ENCODE measurements at places on chromosomes 13 and 19.

DNA sequence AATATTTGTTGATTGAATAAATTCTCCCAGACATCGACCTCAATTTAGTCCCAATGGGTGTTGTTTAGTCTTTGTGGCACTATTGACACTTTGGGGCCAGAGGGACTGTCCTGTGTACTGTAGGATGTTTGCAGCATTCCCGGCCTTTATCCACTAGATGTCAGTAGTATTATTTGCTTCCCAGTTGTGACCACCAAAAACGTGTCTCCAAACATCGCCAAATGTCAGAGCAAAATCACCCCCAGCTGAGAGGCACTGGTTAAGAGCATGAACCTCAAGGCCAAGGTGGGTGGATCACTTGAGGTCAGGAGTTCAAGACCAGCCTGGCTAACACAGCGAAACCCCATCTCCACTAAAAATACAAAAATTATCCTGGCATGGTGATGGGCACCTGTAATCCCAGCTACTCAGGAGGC lies 15.4 kb downstream of the NLRP12 start:
- DNase-seq, result no peak

DNA sequence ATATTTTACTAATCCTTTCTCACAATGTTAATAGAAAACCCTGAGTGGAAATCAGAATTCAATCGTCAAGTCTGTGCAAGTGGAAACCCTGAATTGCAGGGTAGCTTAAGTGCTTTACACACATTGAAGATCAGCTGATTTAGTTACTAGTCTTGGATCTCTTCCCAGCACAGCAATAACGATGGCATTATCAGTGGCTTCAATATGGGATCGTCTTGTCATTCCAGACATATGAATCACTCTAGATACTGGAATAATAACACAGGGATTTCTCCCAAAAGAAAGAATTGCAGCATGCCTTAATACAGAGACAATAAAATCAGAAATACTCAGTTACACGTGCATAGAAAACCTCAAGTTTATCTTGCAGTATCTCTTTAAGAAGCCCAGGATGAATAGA lies 12.6 kb upstream of the METTL21C start:
- DNase-seq, result no peak

- no peak for DNase-seq
Measured at GRCh38 chr13:77779552-77780272, 82.2 kb downstream of the SLAIN1 start.

DNA sequence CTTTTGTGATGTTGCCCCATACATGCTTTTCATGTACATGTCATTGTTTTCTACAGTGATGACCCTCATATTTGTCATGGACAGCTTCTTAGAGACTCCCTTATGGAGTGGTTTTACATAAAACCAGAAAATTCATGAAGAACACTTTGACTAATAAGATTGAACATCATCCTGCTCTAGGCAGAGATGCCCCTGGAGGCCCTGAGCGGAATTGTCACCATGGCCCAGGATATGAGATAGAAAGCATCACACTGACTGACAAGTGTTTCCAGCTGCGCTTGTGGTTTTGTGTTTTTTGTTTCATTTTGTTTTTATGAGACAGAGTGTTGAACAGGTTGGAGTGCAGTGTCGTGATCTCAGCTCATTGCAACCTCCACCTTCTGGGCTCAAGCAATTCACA lies 22.2 kb downstream of the ZNF701 start:
- DNase-seq, result no peak

- DNase-seq, result peak; percentile 73
Measured at GRCh38 chr19:9406798-9407352, 28.5 kb downstream of the ZNF266 start.

DNA sequence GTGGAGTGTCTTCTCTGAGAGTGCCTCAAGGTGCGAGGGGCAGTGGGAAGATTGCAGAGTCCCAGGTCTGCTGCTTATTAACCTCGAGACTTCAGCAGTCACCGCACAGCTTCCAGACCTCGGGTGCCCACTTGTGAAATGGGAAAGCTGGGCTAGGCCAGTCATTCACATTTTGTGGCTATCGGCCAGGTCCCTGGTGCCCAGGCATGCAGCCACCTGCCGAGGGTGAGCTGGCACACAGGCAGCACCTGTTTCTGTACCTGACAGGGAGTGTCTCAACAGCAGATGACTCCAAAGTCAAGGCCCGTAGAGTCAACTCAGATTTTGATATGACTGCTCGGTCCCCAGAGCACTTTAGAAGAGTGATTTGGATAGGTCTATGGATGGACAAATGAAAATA lies 21.9 kb downstream of the UQCRFS1 start:
- no peak for DNase-seq

DNA sequence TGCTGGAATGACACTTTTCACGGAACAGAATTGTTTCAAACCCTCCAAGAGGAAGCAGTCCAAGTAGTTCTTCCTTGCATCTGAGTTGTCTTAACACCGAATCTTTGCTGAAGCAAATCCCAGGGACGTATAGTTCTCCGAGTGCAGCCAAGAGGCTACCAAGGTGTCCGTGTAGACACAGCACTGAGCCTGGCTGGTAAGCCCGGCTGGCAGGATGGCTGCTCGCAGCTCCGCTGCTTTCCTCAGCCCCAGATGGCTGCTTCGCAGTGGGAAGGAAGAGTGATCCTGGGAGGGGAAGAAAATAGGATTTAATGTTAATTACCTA lies 105.0 kb downstream of the SLC7A1 start:
- DNase-seq, result no peak

- DNase-seq, result peak; percentile 60
Measured at GRCh38 chr13:94674609-94675348, 37.6 kb downstream of the SOX21 start.

- DNase-seq, result no peak
Measured at GRCh38 chr19:30391554-30392551, 19.7 kb downstream of the ZNF536 start.

DNA sequence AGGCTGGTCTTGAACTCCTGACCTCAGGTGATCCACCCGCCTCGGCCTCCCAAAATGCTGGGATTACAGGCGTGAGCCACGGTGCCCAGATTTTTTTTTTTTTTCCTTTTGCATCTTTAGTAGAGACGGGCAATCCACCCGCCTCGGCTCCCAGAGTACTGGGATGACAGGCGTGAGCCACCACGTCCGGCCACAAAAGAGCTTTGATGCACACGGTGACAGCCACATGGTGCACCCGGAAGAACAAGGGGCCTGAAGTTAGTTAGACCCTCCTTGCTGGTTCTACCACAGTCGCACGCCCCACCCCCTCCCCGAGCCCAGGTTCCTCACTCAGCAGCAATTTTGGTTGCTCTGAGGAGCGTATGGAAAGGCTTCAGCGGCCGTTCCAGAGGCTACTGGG lies 54.2 kb upstream of the USE1 start:
- DNase-seq, result no peak

DNA sequence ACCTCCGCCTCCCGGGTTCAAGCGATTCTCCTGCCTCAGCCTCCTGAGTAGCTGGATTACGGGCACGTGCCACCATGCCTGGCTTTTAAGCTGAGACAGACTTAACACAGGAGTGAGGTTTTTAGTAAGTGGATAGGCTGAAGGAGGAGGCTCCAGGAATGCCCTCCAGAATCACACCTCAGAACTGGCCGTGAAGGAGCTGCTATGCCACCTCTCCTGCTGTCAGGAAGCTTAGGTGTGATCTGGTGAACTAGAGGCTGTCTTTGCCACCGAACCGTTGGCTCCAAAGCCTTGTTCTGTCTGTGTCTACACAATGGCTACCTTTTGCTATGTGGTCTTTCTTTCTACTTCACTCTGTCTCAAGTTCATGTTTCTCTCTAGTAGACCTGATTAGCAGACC lies 4.2 kb downstream of the PDCD2L start:
- peak; percentile 12 for DNase-seq

DNA sequence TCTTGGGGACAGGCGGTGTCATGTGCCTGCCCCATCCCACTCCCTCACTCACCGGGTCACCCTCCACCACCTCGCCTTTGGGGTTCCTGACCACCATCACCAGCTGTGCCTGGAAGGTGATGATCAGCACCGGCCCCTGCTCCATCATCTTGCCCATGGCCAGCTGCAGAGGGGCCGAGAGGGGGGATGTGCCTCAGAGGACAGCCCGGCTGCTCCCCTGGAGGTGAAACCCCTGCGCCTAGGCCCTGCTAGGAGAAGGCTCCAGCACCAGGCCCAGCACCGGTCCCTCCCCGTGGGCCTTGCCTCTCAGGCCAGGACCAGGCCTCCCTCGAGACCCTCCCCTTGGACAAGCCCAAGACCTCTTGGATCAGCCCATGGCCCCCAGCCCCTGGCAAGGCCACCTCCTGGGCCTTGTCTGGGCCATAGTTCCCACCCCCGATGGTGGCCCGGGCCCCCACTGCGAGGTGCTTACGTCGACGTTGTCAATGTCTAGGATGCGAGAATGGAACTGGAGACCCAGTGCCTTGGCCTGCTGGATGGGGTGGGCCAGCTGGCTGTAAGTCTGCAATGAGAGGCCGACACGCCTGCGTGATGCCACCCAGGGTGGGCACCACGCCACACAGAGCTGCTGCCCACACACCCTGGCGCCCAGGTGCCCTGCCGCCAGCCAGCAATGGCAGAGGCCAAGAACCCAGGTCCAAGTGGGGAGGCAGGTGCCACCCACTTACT lies 1.8 kb upstream of the CTXN1 start:
- DNase-seq, result peak; percentile 66

DNA sequence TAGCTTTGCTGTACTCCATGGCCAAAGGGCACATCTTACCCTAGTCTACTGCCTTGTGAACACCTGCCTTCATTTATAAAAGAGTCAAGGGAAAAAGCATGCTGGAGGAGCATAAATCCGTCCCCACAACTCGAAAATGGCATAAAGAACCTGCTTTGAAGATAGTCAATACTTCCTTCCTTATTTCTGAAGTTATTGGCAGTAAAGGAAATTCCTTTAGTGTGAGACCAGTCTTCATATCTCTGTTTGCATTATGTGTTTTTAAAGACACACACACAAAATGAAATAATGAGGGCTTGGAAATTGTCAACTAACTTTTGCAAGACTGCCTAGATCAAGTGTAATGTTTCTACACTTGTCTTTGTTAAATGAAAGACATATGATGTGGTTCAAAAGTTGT lies 408.4 kb downstream of the SPRY2 start:
- DNase-seq, result no peak

- no peak for DNase-seq
Measured at GRCh38 chr13:106063591-106064313, 471.7 kb downstream of the EFNB2 start.

DNA sequence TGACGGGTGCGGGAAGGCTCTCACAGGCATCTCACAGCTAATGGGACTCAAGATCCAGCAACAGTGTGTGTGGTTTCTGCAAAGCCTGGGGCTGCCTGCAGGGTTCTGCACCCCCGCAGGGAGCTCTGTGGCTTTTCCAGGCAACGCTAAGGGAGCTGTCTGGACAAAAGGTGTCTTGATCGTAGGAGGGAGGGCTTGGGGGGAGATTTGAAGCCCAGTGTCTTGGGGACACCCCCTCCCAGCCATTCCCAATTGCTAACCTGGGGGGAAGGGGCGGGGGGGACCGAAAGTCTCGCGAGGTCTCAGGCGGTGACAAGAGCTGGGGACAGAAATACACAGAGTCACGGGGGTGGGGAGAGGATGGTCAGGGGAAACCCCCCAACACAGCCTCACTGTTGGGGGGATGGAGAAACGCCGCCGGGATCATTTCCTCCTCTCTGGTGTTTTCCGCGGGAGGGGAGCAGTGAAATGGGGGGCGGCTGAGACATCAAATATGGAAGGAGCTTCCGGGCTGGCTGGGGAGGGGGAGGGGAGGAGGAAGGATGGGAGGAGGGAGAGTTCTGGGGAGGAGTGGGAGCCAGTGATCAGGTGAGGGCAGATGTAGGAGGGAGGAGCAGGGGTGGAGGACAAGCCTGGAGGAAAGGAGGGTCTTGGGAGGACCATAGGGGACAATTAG lies 13.3 kb downstream of the KCNC3 start:
- DNase-seq, result no peak

DNA sequence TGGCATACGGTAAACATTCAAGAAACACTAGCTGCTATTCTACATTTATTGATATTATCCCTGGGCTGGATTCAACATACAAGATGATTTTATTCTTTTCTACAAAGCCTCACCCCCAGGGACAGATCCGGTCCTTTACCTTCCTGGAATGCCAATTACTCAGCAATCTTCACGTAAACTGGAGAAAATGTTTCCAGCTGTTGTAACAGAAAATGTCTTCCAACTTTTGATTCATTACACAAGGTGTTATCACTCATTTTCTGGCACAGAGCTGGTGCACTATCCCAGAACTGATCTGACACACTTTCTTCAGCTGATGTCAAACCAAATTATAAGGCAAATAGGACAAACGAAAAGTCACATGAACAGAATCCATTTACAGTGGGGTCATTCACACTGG lies 33.1 kb downstream of the DCLK1 start:
- DNase-seq, result no peak

GRCh38 chr13:20326276-20326675 lies 94.2 kb upstream of the GJB6 start:
- no peak for DNase-seq

- no peak for DNase-seq
Measured at GRCh38 chr13:42864952-42865767, 83.8 kb downstream of the FAM216B start.

DNA sequence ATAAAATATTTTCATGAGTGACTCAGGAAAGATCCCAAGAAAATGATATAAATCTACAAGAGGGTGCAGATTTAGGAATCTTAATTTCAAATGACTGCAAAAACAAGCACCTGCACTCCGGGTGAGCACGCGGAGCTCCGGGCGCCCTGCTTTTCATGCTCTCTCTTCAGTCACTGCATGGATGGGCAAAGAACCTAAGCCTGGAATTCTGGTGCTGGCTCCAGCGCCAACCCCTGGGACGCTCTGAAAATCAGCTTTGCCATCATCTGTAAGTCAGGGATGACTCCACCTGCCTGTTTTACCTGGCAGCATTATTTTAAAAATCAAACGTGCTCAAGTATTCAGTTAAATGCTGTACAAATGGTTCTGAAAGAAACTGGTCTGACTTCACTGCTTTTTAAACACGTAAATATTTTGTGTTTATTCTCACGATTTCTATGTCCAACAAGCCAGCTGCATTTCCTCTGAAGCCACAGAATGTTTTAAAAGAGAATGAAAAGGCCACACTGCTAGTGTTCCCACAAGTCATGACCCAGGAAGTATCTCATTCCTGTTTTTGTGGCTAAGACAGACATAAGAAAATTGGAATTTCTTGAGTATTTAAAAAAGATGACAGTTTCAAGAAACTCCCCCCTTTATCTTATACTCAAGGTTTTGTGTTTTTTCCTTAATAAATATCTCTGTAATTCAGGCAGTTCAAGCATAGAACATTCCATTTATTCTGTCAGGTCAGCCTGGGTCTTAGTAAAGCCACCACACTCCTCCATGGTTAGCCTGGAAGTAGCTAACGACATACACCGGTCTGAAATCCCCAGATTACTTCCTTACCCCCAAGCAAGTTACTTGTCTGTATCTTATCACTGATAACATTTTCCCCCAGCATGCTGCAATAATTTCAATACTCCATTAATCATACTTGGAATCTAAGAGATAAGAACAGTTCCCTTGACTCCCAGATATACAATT lies 81.1 kb downstream of the COL4A1 start:
- no peak for DNase-seq

GRCh38 chr19:51822946-51823345 lies 28.0 kb downstream of the FPR3 start:
- DNase-seq, result no peak

- DNase-seq, result no peak
Measured at GRCh38 chr13:74751739-74752138, 617.5 kb upstream of the KLF12 start.

Data from sciatic nerve (tissue), 2 donors.